Right atrium auricular region (tissue), 2 donors: ENCODE measurements at places on chromosomes 5 and 9.

- no peak for DNase-seq
Measured at GRCh38 chr9:20280330-20280729, 342.0 kb downstream of the MLLT3 start.

DNA sequence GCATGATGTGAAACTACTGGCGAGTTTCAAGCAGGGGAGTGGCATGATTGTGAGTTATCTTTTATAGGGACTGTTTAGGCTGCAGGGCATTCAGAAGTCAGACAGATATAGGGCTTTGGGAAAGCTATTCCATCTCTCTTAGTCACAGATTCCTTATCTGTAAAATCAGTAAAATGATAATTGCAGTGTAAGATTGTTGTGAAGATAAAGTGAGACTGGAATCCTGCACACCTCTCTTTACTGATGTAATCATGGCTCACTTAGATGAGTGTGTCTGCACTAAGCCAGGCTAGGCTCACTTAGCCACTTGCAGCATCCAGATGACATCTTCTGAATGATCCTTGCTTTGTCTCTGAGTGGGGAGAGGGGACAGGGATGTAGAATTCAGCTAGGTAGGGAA is 81.8 kb upstream of the MAMDC2 start:
- no peak for DNase-seq

- DNase-seq, result no peak
Measured at GRCh38 chr5:79456400-79456799, 57.5 kb downstream of the HOMER1 start.

GRCh38 chr9:21559402-21560280 is 77.5 kb upstream of the IFNE start:
- no peak for DNase-seq

DNA sequence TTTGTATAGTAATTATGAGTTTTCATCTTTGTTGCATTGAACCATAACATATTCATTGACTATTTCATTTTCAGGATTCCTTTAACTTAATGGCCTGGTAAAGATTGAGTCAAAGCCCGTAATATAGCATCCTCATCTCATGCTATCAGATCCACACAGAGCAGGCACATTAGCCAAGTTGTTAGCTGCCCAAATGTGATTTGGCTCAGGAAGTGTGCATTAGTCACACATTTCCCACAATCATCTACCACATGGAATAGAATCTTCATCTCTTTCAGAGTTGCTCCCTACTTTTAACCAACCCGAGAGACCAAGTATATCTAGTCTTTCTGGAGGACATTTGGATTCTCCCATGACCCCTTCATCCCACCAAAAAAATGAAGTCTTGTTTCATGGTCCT is 481.0 kb upstream of the PTGER4 start:
- no peak for DNase-seq

DNA sequence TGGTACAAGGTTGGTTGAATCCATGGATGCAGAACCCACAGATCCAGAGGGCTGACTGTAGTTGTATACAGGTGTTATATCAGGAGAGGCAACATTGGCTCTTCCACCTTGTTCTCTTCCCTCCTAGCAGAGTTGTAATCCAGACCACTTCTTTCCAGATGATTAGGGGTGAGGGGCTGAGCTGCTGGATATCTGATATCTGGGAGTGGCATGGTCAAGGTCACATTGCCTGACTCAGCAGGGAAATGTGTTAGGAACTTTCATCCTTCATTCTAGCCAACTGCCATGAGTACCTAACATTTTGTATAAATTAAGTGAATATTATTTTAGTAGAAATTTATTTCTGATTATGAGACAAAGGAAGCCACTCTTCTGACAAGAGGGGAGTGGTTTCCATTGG is 7.3 kb downstream of the DAPK1 start:
- DNase-seq, result no peak

GRCh38 chr5:158320178-158320674 is 461.3 kb upstream of the CLINT1 start:
- no peak for DNase-seq

- DNase-seq, result no peak
Measured at GRCh38 chr5:127967983-127968592, 115.5 kb upstream of the SLC12A2 start.

DNA sequence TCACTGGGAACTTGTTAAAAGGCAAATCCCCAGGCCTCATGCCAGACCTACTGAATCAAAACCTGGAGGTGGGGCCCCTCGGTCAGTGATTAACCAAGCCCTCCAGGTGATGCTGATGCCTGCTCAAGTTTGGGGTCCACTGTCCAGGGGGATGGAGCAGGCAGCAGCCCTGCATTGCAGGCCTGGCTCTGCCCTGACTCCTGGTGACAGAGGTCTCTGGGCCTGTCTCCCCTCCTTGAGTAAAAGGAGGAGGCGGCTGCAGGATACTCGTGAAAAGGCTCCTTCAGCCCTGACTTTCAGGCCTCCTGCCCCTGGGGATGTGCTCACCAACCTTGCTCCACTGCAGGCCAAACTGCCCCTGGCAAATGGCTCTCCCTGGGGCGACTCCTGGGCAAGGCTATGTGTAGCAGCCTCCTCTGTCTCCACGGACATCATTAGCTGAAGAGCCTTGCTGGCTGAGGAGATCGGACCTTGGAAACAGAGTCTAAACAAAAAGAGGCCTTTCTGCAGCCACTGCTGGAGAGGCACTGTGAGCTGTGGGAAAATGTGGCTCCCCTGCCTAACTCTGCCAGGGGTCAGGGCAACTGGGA is 134.8 kb upstream of the ALDH1B1 start:
- DNase-seq, result no peak

DNA sequence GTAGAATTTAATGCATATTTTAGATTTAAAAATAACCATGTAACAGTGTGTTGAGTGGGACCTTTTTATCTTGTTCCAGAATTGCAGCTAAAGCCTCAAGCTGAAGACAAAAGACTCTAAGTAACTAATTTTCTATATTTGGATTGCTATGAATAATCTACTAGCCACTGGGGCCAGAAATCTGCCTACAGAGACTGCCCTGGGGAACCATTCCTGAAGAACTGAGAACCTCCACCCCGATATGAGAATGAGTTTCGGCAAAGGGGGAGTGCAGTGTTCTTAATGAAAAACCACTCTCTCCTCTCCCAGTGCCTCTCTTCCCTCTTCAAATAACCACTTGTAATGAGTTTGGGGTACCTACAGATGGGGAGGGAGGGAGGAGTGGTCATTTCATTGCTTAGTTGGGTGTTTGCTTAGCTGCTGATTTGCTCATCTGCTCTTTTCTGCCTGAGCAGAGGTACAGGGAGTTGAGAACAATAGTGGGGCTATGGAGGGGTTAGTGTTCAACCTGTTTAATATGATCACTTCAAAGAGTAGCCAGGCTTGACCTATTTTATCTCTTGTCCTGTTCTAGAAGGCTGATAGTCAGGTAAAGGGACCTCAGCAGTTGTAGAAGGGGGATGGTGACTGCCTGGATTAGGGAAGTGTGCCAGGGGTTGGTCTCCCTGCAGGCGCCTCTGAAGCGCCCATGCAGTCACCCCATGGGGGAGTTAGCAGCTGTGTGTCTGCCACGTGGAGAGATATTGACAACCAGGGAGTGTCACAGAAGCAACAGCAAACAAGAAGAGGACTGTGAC is 47.7 kb downstream of the ATG10 start:
- no peak for DNase-seq

DNA sequence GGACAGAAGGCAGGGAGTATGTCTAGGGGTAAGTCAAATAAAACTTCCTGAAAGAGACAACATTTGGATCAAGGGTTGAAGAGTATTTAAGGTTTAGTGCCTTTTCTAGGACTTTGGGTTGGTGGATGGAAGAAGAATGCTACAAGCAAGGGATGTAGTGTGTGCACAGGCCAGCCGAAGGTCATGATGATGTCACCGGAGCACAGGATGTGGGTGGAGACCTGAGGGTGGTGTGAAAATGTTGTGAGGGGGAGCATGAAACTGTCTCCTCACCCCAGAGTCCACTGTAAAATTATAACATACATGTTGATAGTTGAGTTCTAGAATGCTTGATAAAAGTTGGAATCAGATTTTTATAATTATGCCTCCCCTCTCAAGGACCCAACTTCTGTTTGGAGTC is 553.3 kb upstream of the SGCD start:
- DNase-seq, result no peak

- DNase-seq, result no peak
Measured at GRCh38 chr9:99822109-99822805, 572 bp downstream of the NR4A3 start.

- DNase-seq, result no peak
Measured at GRCh38 chr9:127096208-127096607, 26.2 kb downstream of the ANGPTL2 start.
